Pulmonary artery endothelial cell (primary cell): ENCODE measurements at places on chromosomes 12 and 14.
A peak's percentile ranks its signal among the peaks of the same experiment; 100 is the strongest.

GRCh38 chr14:50489851-50490250, 42.5 kb downstream of the MAP4K5 start:
- DNase-seq: no peak

- no peak for DNase-seq
Measured at GRCh38 chr12:31033681-31034080, 40.0 kb upstream of the DDX11 start.

DNA sequence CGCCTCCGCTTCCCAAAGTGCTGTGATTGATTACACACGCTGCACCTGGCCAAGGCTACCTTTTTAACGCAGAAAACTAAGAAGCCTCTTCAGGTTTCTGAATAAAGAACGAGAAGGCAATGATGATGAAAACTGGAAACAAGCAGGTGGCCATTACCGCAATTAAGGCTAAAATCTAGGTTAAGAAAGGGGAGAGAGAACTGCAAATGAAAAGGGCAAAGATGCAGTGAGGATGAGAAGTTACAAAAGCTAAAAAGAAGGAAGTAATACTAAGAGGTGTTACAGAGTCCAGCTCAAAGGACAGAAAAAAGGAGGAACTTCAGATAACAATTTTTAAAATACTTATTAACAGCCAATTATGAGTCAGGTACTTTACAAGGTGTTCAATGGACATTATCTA, 79.7 kb downstream of the DUSP16 start:
- DNase-seq: no peak

GRCh38 chr14:64221391-64222003, 72.7 kb downstream of the ESR2 start:
- DNase-seq: no peak

- peak; percentile 54 for DNase-seq
Measured at GRCh38 chr14:50403419-50403818, 6.7 kb upstream of the CDKL1 start.

DNA sequence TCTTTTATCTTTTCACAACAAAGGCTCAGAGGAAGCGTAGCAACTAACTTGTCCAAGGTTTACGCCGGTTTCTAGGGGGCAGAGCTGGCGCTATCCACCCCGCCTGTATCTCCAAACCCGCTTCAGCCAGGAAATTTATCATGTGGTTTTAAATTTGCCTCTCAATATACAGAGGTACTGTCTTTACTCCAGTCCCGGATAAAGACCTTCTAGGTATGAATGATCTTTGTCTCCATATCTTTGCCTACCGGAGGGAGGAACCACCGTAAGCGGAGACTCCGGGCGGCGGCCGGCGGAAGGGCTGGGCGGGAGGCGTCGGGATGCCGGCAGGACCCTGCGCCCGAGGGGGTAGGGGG, 693 bp upstream of the RIMKLB start:
- no peak for DNase-seq

DNA sequence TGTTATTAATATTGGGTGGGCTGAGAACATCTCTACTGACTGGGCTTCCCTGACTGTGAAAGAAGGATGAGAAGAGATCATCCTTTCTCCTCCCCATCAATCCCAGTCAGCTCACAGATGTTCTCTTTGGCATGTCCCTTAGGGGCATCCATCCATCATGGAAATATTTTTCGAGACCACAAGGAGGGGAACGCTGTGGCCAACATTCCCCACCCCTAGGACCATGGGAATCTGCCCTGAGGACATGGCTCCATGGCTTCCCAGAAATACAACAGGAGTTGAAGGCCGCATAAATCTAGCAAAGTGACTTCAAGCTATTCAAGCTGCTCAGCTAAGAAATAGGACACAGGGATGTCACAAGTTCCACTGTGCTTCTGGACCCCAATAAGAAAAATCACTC, 456.8 kb downstream of the MED13L start:
- no peak for DNase-seq

DNA sequence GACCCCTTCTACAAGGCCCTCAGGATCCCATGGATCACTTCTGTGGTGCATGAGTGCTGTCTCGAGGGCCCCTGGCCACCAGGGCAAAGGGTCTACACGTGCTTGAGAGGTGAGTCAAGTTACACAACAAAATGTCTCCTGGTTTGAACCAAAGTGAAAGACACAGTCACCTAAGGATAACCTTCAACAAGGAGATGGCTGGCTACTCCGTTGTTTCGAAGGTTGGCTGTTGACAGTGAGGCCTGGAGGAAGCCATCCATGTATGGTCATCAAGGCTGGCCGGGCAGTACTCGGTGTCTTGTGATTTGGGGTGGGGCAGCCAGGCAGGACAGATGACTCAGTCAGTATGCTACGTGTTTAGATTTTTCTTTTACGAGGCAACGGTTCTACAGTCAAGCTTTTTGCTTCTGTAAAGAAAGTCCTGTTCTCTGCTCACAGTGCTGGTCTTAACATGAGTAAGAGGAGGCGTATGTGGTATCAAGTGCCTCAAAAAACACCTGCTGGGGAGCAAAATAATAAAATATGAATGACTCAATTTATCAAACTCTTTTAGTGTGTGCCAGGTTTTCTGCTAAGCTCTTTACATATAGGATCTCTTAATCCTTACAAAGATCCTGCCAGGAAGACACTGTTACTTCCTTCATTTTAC, 18.0 kb upstream of the NT5DC3 start:
- peak; percentile 20 for DNase-seq

GRCh38 chr12:105740970-105741725, 397.6 kb downstream of the NUAK1 start:
- peak; percentile 19 for DNase-seq

- DNase-seq: no peak
Measured at GRCh38 chr14:103697603-103698379, 17.5 kb downstream of the XRCC3 start.

DNA sequence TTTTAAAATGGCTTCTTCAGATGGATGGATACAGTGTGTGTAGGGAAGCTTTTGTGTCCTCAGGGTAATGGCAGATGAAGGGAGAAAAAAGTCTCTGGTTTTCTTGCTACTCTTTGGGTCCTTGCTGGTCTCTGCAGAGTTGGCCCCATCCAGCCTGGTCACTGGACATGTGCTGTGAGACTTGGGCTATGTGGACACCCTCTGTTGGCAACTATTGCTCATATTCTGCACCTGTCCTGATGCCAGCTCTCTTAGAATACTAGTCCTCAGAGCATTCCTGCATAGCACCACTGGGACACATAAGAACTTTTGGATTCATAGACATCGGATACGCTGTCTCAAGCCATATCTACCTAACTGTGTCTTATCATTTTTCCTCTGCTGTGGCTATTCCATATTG, 20.0 kb downstream of the NAV3 start:
- DNase-seq: no peak

- no peak for DNase-seq
Measured at GRCh38 chr14:104516906-104517305, 62.7 kb upstream of the C14orf180 start.
